ENCODE measurements at places on chromosomes 1 and 21.
A peak's percentile ranks its signal among the peaks of the same experiment; 100 is the strongest.

DNA sequence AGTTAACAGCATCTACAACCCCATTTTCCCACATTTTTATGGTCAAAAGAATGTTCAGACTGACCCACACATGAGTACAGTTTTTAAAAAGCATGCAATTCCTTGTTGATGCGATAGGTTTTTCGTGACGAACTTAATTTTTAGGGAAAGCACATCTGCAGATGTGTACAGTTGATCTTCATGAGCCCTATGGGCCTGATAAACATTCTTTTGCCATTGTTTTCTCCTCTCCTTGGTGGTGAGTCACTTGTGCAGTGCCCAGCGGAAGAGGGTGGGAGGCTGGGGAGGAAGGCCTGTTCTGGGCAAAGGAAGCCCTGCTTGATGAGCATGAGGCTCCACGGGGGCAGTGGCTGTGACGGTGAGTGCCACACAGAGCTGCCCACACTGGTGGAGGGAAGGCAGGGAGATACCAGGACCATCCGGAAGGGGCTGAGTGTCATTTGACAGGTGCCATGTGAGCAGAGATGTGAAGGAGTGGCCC is 5.3 kb downstream of the ARF1 start:
- DNase-seq: no peak

DNA sequence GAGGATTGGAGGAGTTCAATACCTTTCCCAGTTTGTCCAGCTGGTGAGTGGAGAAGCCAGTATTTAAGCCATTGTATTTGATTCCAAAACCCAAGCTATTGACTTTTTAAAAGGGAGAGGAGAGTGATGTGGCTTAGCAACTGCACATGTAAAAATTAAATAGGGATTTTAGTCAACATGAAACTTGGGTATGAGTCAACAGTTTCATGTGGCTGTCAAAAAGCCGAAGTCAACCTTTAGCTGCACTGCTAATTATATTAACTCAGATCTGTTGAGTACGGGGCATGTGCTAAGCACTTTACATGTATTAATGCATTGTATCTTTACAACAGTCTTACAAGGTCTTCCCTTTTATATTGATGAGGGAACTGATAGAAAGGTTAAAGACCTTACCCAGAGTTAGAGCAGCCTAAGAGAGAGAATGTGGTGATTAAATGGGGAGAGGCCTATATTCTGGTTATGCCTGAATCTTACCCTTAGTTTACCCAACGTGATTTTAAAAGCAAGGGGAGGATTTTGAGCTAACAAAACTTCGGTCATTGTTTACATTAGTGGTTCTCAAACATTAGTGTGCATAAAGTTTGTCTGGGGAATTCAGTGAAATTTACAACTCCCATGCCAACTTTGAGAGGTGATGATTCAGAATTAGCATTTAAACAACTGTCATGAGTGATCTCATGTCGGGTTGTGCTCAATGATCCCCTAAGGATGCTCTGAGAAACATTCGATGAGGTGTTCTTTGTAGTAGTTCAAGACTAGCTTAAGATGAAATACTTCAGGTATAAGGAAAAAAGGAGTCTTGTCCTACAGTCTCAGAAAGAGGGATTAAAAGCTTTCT is 6.9 kb upstream of the SLC35F3 start:
- DNase-seq: no peak

- DNase-seq: no peak
Measured at GRCh38 chr1:24126018-24126671, 14.2 kb upstream of the MYOM3 start.

DNA sequence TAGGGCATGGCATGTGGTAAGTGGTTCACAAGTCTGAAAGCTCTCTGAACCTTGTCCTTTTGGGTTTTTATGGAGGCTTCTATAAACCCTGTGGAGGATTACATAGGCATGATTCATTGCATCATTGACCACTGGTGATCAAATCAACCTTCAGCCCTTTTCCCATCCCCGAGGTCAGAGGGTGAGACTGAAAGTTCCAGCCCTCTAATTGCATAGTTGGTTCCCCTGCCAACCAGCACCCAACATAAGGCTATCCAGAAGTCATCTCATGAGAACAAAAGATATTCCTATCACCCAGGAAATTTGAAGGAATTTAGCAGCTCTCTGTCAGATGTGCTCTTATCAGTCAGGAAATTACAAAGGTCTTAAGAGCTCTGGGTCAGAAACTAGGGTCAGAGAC is 89.5 kb upstream of the ARTN start:
- DNase-seq: no peak

DNA sequence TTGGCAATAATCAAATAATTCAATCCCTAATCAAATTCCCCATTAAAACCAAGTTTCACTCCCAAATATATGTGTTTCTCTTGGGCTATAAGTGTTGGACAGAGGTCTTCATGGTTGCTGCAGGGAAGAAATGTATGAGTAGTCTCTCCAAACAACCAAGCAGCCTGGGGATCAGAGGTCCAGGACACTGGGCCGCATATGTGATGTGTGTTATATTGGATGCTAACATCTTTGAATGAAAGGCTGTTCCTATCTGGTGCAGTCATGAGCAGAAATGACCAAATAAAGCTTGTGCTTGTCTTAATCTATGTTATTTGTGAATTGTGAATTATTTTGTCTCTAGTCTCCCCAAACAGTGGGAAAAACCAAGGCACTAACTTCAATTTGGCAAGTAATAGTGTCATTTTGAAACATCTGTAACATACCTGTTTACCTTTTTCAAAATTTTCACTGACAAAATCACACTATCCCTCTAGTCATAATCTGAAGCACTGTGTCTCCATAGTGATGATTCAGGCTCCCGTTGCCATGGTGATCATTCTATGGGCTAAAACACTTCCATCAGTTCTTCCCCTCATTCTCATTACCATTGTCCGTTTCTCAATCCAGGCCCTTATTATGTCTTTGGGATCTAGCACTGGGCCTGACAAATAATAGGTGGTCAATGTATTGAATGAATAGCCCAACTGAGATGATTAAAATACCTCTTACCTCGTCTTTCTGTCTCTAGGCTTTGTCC is 12.5 kb upstream of the TADA1 start:
- no peak for DNase-seq

DNA sequence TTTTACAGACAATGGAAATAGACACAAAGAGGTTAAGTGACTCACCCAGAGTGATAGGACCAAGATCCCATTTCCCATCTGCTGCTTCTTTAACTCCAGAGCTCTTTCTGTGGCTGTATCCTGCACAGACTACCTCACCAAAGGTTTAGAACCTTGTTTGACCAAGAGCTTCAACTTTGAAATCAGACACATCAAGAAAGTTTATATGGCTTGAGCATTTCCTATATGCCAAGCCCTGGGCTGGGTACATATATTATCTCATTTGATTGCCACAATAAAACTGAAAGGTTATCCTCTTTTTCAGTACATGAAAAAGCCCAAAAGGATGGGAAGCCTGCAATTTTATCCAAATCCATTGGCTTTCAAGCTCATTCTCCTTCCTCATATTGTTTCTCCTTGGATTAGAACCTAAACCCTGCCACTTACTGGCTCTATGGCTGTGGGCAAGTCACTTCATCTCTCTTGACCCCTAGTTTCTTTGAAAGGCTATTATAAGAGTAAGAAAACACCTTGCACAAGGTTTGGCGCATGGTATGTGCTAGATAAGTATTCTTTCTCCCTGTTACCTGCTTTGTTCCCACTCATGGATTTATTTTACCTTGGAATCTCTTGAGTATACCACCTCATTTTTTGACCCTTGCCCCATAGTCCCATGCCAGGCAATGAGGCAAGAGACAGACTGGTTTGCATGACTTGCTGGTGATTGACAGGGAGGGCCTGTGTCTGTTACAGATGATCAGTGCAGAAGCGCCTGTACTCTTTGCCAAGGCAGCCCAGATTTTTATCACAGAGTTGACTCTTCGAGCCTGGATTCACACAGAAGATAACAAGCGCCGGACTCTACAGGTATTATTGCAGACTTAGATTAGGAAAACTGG is 34.5 kb upstream of the KCNQ4 start:
- no peak for DNase-seq

- no peak for DNase-seq
Measured at GRCh38 chr21:36163750-36164741, 7.4 kb downstream of the DOP1B start.

- peak; percentile 80 for DNase-seq
Measured at GRCh38 chr1:202164271-202165037, 4.1 kb upstream of the PTPN7 start.

GRCh38 chr1:68590473-68590872 is 93.6 kb upstream of the DEPDC1 start:
- no peak for DNase-seq

DNA sequence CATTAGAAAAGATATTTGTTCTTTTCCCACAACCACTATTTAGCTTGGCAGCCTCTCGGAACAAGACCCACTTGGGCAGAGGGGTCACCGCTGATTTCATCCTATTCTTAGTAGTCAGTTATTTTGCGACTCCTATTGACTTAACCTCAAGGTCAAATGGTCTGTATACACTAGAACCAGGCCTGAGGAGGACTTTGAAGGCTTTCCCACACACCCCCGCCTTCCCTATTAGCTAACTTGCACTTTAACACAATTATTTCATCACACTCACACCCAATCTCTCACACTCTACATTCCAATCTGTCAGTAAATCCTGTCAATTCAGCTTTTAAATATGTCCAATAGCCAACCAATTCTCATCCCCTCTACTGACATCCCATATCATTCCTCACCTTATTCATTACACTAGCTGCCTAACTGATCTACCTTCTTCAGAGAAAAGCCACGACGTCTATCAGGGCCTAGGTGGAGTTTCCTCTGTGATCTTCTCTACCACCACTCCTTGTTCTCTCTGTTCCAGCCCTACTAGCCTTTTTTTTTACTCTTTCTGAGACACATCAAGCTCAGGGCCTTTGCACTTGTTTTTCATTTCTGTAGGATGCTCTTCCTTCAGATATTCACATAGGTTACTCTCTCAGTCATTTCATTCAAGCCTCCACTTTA is 1.0 kb upstream of the NIBAN1 start:
- no peak for DNase-seq

GRCh38 chr21:14554948-14555347 is 8.8 kb upstream of the SAMSN1 start:
- DNase-seq: no peak

DNA sequence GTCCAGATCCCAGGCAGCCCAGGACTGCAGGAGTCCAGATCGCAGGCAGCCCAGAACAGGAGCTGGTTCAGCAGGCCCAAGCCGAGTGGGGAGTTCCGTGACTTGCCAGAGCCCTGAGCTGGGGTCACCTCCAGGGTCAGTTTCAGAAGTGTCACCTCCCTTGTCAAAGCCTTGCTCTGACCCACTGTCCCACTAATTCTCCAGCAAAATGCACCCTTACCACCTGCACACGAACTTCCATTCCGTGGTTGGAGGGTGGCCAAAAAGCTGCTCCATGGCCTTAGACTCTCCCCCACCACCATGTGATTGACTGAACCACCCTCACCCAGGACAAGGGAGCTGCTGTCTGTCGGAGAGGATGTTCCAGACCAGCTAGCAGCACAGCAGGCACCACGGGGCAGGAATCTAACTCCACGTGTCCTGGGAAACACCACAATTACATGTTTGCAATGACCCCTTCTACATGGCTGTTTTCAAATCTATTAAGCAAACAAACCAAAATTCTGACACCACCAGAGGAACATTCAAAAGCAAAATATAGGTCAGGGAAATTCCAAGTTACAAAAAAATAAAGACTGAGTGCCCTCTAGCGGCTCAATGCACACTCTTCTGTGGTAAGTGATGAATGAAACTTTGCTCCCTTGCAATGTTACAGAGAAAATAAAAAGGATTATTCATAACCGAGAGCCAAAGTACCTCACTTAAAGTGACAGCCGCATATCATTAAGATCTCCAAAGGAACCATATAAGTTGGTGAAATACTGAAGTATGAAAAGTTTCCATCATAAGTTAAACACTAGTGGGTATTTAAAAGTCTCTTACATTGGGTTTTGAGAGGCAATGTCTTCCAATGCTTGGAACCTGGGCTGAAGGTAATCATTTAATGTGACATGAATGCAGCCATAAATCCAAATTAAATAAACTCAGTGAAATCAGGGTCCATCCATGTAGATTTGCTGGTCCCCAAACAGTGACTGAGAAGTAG is 76.3 kb downstream of the NPHP4 start:
- DNase-seq: no peak

DNA sequence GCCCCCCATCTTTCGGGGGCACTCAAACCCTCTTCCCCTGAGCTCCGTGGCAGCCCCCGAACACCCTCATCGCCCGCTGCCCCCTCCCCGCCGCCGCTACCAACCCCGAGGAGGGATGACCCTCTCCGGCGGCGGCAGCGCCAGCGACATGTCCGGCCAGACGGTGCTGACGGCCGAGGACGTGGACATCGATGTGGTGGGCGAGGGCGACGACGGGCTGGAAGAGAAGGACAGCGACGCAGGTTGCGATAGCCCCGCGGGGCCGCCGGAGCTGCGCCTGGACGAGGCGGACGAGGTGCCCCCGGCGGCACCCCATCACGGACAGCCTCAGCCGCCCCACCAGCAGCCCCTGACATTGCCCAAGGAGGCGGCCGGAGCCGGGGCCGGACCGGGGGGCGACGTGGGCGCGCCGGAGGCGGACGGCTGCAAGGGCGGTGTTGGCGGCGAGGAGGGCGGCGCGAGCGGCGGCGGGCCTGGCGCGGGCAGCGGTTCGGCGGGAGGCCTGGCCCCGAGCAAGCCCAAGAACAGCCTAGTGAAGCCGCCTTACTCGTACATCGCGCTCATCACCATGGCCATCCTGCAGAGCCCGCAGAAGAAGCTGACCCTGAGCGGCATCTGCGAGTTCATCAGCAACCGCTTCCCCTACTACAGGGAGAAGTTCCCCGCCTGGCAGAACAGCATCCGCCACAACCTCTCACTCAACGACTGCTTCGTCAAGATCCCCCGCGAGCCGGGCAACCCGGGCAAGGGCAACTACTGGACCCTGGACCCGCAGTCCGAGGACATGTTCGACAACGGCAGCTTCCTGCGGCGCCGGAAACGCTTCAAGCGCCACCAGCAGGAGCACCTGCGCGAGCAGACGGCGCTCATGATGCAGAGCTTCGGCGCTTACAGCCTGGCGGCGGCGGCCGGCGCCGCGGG is 837 bp downstream of the FOXD3 start:
- DNase-seq: peak; percentile 78

DNA sequence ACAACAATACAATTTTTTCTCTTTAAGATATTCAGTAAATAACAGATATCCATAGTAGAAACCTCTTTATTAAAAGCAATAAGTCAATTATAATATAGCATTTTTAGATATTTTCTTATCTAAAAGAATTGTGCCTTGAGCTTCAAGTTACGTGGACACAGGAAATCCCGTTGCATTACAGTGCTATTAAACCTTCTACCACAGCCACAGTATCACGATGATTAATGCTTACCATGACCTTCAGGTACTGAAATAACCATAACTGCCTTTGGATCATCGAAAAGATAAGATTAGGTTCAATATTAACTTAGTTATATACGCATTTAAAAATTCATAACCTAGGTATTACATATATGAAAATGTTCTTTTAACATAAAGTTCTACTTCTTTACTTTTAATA is 17.9 kb downstream of the B3GALNT2 start:
- no peak for DNase-seq

- no peak for DNase-seq
Measured at GRCh38 chr21:46428286-46428685, 30.4 kb upstream of the DIP2A start.

Data from naive thymus-derived CD8-positive, alpha-beta T cell (primary cell).